ENCODE measurements at places on chromosomes 6 and 20.
A peak's percentile ranks its signal among the peaks of the same experiment; 100 is the strongest.

- no peak for ATAC-seq
These were observed 28.3 kb upstream of the CARMIL1 start for GRCh38 chr6:25250878-25251277.

DNA sequence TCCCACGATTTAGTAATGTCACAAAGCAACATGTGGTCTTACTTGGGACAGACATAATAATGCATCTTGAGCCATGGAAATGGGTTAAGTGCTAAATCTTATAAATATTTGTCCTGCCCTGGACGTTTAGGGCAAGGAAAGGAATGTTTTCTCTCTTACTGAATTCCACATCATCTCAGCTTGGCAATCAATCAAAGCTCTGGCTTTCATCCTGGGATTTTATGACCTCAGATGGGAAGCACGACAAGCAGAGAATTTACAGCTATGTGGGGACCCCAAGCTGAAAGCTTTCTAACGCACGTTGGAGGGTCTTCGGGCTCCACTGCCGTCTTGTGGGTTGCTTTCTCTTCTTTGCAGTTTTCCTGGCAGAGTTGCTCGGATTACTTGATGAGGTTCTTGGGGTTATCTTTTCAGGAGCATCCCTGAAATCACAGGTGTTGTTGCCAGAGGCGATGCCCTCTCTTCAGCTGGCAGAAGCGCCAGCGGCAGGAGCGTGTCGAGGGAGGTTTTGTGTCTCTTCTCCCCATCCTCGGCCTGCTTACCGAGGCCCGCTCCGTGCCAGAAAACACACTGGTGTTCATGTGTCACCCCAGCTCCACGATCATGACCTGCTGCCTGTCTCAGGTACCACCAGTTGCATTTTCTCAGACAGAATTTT lies 73.4 kb upstream of the FRMD1 start:
- ATAC-seq = no peak

DNA sequence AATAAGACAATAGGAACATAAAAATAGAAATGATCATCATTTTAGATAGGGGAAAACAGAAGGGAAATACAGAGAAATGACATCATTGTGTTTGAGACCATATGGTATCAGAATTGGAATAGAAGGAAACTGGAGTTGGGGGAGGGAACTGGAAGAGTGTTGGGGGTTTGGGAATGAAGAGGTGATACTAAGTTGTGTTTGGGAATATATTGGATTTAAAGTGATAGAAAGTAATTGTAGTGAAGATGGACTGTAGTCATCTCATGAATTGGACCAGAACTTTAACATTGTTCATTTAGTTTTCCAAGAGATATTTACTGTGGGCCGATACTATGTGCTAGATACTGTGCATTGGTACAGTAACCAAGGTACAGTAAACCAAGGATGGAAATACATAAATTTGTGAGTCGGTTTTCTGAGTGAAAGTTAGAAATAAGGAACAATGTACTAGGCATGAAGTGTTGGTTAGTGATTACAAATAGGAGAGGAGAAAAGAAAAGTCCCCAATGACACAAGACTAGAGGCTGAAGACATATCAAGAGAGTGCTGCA lies 32.3 kb downstream of the KCNQ5 start:
- peak; percentile 88 for ATAC-seq

GRCh38 chr6:13763740-13764381 lies 50.5 kb downstream of the MCUR1 start:
- peak; percentile 92 for ATAC-seq

DNA sequence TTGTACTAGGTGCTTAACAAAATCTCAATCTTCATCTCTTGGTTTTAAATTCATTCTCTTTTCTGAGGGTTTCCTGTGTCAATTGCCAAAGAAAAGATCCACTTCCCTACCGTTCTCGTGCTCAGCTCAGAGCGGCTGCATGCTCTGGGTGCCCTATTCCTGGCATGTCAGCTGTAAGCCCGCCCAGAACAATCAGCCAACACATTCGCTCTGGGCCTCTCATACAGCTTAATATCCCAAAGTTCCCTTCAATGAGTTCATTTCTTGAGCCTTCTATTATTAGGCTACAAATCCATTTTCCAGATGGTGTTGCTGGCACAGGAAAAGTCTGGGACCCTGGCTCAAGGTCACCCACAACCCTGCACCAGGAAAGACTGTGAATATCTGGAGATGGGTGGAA lies 24.3 kb upstream of the LRFN2 start:
- no peak for ATAC-seq

DNA sequence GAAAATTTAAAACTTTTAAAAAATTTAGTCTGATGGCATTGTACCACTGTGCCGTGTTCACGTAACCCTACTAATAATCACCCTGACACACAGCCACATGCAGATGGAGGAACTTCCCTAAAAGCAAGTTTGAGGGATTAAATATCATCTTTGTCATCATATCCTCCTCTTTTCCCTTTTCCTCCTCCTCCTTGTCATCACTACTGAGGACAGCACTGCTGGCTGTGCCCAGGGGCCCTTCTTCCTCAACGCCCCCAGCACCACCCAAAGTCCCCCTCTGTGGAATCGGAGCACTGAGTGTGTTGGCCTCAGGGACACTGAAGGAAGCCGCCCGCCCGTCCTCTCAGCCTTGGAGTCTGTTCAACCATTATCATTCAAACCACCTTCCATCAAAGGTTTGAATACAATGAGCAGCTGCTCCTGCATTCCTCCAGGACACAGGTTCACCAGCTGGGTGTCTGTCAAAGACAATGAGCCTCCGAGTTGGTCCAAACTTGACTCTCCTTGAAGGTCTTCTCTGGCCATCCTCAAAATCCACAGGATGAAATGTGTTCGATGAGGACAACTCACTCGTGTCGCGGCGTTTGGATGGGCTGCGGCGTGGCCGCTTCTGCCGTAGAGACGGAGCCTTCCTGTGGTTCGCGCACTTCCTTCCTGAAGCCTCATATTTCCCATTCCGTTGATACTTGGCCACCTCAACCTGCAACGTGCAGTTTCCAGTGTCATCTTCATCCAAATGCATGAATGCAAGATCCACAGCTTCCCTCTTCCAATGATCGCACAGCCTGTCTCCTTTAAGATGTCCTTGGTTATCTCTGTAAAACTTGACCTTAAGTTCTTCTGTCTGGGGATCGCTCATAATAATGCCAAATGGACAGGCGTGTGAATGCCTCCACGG lies 23.3 kb downstream of the NQO2 start:
- ATAC-seq = no peak

Data from stimulated activated memory B cell treated with anti-CD40 and anti-IgM and Interleukin-4, amounts not matched to agents 10 μg/mL and 1 μg/mL and 100 μg/mL, for 72 hours (primary cell).